ENCODE measurements at places on chromosomes 1 and 21. TPM values are rescaled to one million over a fixed set of nuclear protein-coding genes. Genes with fewer than 3 reads are reported as not detected.

The RNF186 gene
- total RNA-seq: not detected

The NBPF3 gene
- total RNA-seq: 10.0 TPM

The GJA9 gene
- total RNA-seq: not detected

The C1orf167 gene
- 0.30 TPM for total RNA-seq

The NBPF4 gene
- not detected for total RNA-seq

The GPATCH3 gene
- 10.8 TPM for total RNA-seq

The ASAP3 gene
- 60.6 TPM for total RNA-seq

Data from spinal cord (tissue), 10 donors.